ENCODE measurements at places on chromosomes 13 and 19.
A peak's percentile ranks its signal among the peaks of the same experiment; 100 is the strongest.

DNA sequence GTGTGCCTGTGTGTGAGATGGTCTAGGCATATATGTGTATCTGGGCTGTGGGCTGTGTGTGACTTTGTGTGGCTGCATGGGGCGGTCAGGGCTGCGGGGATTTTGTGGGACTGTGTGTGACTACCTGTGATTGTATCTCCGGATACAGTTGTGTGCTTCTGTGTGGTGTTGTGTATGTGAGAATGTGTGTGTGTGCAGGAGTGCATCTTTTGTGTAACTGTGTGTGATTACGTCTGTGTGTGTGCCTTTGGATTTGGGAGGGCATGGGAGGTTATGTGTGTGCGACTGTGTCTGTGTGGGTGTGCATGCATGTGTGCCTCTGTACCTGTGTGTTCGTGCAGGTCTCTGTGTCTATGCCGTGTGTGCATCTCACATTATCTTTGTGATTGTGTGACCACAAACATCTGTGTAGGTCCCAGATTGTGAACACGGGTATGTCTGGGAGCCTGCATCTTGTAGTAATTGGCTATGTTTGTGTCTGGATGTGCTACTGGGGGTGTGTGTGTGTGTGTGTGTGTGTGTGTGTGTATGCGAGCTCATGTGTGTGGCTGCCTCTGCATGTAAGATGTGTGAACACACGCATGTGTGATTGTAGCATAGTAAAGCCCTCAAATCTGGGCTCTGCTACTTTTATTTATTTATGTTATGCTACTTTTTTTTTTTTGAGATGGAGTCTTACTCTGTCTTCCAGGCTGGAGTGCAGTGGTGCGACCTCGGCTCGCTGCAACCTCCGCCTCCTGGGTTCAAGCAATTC, 7.6 kb downstream of the EHD2 start:
- DNase-seq: no peak

DNA sequence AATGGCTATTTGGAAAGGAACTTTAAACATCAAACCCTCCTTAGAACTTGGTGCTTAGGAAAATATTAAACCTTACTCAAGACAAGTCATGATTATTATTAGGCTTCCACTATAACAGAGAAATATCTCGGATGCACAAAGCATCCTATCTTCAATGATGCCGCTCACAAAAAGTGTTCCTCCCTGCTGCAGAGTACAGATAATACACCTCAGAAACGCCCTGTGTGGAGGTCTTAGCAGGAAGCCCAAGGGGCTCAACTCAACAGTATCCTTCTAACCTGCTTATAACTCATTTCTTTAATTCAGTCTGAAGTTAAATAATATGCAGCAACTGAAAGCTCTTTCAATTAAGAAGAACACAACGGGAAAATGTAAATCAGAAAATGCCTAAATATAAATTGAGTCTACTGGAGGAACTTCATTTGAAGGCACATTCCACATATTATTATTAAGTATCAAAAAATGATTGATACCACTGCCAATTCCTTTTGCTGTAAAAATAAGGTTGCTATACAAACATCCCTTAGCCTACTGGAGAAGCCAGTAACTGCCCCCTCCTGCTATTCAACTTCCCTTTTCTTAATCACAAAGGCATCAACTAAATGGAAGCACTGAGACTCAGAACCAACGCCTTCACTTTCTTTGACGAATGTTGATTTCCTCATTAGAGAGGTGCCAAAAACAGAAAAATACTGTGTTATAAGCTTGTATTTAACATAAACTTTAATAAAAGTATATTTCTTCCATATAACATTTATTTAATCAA, 12.0 kb downstream of the ELF1 start:
- no peak for DNase-seq

DNA sequence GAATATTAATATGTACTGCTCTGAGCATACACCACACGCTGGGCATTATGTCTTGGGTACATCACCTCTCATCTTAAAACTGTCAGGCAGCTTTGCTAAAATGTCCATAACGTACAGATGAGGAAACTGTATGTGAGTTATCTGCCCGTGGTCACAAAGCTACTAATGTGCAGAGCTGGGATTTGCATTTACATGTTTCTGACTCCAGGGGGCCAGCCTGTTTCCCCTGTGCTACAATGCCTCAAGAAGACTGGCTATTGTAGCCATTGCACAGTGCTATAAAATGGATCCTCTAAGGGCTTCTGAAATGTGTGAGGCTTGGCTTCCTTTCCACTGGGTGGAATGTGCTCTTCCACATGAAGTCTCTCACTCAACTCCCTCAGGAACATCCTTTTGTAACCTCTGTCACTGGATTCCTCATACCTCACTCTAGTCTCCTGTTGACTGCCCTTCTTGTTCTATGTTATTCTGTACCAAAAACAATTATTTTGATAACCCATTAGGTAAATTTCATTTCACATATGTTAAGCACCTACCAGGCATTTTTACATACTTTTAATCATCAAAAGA, 95.6 kb upstream of the HTR2A start:
- DNase-seq: no peak

- no peak for DNase-seq
Measured at GRCh38 chr19:48553676-48554384, 1.9 kb downstream of the SULT2B1 start.

GRCh38 chr13:90633849-90634248, 713.6 kb upstream of the MIR17HG start:
- DNase-seq: no peak

GRCh38 chr19:2984215-2984528, 6.8 kb downstream of the TLE6 start:
- DNase-seq: no peak

DNA sequence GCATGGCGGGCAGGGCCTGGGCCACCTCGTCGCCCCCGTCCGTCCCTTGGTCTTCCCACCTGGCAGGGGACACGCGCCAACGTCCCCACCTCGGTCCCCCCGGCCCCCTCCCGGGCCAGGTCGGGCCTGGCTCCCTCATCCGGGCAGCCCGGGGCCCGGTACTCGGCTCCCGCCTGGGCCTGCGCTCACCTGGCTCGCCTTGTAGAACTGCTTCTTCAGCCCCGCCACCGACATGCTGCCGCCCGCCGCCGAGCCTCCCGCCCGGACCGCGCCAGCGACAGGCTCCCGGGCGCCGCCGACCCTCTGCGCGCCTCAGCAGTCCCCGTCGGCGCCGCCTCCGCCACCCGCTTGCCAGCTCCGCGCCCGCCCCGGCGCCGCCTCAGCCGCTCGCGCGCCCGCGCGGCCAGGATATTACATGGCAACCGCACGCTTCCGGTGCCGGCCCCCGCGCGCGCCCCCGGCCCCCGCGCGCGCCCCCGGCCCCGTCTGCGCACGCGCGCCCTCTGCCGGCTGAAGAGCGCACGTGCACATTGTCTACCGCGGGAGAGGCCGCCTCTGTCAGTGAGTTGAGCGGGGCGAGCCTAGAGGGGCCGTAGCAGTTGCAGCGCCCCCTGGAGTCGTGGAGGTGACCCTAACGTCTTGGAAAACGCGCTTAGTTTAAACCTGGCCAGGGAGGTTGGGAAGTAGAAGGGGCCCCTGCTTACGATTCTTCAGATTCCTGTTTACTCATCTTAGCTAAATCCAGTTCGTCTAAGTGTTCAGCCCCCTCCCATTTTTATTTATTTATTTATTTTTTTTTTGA, at the start of gene SH3GL1:
SH3GL1 (minus strand) TSS at position 413 of the 802 bp plus-strand sequence; CDS start at position 234, 179 bp downstream.
- peak; percentile 87 for DNase-seq

- DNase-seq: no peak
Measured at GRCh38 chr19:33508941-33509614, 12.5 kb downstream of the PEPD start.

DNA sequence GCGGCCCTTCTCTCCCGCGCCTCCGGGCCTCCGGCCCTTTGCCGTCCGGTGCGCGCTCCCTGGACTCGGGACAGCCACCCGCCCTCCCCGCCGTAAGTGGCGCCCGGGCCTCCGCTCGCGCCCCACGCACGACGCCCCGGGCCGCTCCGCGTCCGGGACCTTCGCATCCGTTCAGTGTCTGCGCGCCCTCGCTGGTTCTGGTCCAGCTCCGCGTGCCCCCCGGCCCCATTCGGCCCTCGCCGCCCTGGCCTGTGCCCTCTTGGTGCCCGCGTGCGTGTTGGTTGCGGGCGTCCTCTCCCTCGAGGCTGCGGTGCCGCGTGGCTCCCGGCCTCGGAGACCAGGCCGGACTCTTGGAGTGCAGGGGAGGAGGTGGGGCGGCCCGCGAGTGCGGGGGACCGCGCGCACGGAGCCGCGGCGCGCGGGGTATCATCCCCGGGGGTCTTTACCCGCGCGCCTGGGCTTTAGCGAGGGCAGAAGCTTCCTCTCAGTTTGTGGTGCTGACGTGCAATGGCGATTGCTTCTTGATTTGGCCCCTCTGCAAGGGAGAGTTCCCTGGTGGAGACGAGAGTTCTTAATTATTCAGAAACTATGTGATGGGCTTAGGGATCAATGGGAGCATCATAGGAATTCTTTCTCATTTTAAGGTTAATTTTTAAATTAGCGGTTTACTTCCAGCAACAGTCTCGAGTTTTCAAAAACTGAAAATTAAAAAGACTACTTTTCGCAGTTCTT, 757 bp downstream of the WASF3 start:
- DNase-seq: peak; percentile 54

DNA sequence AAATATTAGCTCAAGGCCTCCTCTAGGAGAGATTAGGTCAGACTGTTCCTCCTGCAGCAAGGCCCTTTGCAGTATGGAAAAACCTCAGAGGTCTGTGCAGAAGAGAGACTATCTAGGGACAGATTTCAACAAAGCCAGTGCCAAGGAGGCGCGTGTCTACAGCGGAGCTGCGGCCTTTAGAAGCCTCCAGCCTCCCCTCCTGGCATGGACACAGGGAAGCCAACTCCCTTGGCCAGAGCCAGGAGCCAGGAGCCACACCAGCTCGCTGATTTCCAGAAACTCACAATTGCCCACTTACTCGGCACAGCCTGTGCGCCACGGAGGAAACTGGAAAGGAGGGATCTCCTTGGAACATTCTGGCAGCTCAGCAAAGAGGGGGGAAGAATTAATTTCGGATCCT, 63.4 kb downstream of the INSR start:
- peak; percentile 57 for DNase-seq

DNA sequence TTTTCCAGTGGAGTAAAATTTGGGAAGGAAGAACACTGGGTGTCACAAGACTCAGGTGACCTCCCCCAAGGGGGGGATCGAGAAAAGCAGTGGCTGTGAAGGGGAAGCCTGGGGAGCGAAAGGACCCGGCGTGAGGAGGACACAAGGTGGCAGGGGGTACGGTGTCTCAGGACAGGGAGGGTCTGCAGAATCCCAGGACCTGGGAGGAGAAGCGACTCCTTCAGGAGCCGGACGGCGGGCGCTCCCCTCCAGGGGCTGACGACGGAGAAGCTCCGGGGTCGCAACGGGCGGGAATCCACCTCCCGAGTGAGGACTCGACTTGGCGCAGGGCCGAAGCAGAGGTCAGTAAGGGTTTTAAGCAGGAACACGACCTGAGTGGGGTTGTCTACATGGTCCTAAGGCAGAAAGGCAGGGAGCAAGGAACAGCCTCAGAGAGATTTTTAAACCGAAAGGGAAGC, 529 bp downstream of the ZNF836 start:
- DNase-seq: no peak

DNA sequence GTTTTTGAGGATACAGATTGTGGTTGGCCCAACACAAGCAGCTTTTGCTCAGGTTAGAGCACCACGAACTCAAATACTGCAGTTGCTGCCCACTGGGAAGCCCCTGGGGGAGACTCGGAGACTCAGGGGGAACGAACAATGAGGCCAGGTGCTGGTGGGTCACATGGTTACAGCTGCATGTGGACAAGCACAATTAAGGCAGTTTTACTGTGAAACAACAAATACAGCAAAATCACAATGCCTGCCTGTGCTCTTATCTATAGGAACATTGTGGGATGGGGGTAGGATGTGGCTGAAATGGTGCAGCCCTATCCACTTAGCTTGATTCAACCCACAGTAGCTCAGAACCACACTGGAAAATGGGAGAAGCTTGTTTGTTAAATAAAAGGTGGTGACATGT, 119.7 kb upstream of the SPATA13 start:
- DNase-seq: no peak

DNA sequence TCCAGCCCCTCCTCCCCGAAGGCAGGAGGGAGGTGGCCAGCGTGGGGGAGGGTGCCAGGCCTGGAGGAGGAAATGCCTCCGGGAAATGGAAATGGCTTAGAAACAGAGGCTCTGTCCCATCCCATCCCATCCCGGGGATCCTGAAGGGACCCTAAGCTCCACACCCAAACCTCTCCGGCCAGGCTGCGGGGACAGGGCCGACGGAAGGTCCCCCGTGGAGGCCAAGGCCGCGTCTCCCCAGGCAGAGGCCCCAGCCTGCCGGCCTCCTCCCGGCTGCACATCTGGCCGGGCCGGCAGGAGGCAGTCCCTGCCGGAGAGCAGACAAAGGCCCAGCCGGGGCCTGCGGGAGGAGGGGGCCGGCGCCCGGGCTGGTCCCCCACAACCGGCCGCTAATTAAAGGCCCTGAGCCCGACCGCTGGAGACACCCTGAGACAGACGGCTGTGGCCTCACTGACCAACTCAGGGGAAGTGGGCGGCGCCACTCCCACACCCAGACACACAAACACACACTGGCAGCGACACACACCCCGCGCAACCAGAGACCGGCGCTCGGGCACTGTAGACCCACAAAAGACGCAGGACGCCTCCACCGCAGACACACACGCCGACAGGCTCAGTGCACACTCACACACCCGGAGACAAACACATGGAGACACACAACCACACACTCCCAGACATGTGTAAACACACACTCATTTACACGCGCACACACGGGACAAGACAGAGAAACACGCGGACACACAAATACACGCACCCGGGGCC, 1.1 kb downstream of the ADAMTS10 start:
- no peak for DNase-seq

- no peak for DNase-seq
Measured at GRCh38 chr13:21081926-21082325, 20.5 kb upstream of the LATS2 start.

- DNase-seq: no peak
Measured at GRCh38 chr13:33275916-33276315, 9.6 kb downstream of the STARD13 start.

DNA sequence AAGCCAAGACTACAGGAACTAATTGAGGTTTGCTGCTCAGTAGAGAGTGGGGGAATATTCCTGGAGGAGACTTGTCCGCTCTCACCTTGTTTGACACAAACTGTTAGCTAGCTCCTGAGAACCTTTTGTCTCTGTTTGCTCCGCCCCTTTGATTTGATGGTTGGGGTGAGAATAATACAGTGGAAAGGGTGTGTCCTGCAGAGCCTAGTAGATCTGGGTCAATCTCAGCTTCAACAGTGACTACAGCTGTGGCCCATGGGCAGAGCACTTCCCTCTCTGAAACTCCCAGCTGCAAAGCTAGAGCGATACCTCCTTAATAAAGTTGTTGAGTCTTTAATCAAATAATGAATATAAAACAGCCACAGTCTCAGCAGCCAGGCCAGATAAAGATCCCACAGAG, 576.7 kb downstream of the DIAPH3 start:
- DNase-seq: no peak

DNA sequence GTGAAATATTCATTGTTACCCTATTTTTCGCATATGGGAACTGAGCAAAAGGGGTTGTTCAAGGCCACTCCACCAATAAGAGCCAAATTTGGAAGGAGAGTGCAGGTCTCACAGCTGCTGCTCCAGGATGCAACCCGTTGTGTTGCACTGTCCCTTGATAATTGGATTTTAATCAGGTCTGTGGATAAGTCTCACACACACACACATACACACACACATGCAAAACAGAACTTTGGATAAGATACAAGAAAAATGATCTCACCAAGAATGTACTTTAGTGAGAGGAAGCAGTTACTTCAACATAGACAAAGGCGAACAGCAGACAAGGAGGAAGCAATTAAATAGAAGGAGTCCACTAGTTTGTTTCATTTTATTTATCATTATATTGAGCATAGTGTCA, 127.3 kb upstream of the EDNRB start:
- no peak for DNase-seq

GRCh38 chr13:83340170-83340569, 542.1 kb downstream of the SLITRK1 start:
- DNase-seq: no peak
